Activated B cell treated with CpG ODN at 0.5 μM for 24 hours (primary cell): ENCODE measurements at places on chromosomes 16 and 17.

DNA sequence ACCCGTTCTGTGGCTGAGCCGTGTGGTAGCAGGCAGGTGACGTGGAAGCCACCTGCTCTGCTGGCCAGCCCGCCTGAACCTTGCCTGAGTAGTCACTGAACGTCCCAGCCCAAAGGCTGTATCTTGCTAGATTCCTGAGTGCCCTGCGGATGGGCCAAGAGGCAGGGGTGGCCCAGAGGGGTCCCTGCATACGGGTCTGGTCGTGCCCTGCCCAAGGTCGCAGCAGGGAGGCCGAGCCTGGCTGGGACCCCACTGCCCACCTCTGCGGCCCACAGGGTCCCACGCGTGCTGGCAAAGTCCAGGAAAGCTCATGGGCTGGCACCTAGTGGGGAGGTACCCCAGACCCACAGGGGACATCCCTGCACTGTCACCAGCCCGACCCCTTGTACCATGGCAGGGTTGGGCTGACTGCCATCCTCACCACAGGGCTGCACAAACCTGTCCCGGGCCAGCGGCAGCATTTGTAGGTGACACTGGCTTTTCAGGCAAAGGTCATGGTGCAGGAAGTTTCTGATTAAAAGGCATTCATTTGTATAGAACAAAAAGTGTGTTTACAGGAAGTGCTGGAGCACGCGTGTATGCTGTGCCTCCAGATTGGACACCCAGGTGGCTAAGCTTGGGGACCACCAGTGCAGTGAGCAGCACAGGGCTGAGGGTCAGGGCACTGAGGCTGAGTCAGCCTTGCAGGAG, 45.1 kb upstream of the ZC3H18 start:
- peaks cover 9% of the 10 kb centered on the region for H3K36me3 ChIP-seq
- DNase-seq, result no peak
- H3K27me3 ChIP-seq, result no peaks in the 10 kb centered on the region
- no peak overlapping the region for H3K27ac ChIP-seq
- peaks cover 5% of the 10 kb centered on the region for H3K4me1 ChIP-seq

DNA sequence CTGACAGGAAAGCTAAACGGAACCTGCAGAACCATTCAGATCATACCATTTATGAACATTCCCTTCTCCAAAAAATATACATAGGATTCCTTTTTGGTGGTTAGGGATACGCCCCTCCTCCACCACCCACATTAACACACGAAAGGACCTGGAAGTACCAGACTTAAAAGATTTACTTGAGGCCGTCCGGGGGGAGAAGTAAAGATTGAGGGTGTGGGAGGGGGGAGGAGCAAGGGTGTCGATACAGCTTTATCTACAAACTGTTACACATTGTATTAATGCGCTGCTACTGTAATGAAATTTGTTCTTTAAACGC, 537 bp downstream of the PALB2 start:
- peak overlapping the region; percentile 98 for H3K4me3 ChIP-seq
- peaks cover 40% of the 10 kb centered on the region for H3K36me3 ChIP-seq
- no peak for DNase-seq
- H3K27ac ChIP-seq, result peak overlapping the region; percentile 97
- peaks cover 31% of the 10 kb centered on the region for H3K4me1 ChIP-seq

- no peak overlapping the region for H3K4me3 ChIP-seq
- H3K4me1 ChIP-seq, result peaks cover 14% of the 10 kb centered on the region
- peaks cover 57% of the 10 kb centered on the region for H3K27me3 ChIP-seq
- no peak for DNase-seq
- no peaks in the 10 kb centered on the region for H3K36me3 ChIP-seq
These were observed 25.8 kb downstream of the SRCIN1 start for GRCh38 chr17:38579934-38580333.

GRCh38 chr16:46882304-46882939, 1.7 kb upstream of the GPT2 start:
- DNase-seq, result no peak
- peak overlapping the region; percentile 89 for H3K4me3 ChIP-seq
- peaks cover 2% of the 10 kb centered on the region for H3K27me3 ChIP-seq

DNA sequence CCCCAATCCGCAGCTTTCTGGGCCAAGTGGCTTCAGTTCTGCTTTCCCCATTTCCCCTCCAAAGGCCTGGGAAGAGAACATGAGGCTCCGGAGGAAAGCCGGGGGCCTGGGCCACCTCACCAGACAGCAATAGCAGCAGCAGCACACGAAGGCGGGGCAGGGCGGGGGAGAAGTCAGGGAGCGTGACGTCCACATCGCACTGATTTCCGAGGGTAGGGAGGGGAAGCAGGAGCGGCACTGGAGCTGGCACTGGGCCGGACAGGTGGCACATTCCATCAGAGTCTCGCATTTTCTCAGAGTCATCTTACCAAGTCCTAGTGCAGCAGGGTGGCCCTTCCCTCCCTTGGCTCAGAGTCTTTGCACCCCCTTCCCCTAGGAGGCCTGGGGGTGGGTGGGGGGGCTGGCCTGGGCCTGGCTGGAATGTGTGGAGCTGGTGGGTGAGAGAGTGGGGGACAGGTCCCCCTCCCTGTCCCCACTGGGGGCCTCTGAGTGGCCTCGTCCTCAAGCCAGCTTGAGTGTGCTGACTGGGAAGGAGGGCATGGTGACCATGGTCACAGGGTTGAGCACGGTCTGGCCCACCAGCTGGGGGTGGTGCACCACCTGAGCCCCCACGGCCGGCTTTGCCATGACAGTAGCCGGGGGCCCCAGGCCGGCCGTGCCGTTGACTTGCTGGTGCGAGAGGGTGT, 14.3 kb downstream of the MNT start:
- DNase-seq, result no peak
- no peak overlapping the region for H3K4me3 ChIP-seq
- no peaks in the 10 kb centered on the region for H3K27me3 ChIP-seq
- peaks cover 14% of the 10 kb centered on the region for H3K4me1 ChIP-seq

- H3K27ac ChIP-seq, result peak within 1 kb of the TSS; percentile 98
- DNase-seq, result peak; percentile 69
- peak within 1 kb of the TSS; percentile 100 for H3K4me3 ChIP-seq
- peaks cover 45% of the 10 kb centered on the region for H3K4me1 ChIP-seq
These were observed at the start of gene TMEM106A for GRCh38 chr17:43211480-43212402. Gene TMEM106A, plus strand, starts transcription at chr17:43211875. Its CDS starts 1,167 bp downstream, at chr17:43213042.

DNA sequence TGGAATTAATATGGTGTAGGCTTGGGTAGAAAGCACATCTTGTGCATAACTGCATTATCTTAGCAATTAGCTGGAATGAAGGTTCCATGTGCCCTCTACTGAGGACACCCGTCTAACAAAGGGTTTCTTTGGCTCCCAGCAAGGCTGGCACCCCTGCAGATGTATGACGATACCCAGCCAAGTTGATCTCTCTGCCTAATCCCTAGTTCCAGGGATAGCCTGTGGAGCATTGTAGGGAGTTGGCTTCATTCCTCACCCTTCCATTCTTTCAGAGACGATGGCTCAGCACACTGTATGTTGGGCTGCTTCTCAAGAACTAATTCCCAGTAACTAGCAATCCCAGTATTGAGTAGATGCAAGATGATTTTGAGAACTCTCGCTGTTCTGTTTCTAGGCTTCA, 182.5 kb downstream of the SNX29 start:
- DNase-seq, result no peak
- no peaks in the 10 kb centered on the region for H3K27me3 ChIP-seq
- H3K4me1 ChIP-seq, result peaks cover 18% of the 10 kb centered on the region
- H3K27ac ChIP-seq, result no peak overlapping the region

- H3K4me1 ChIP-seq, result no peaks in the 10 kb centered on the region
- no peak overlapping the region for H3K4me3 ChIP-seq
- H3K27ac ChIP-seq, result no peak overlapping the region
- no peak for DNase-seq
- no peaks in the 10 kb centered on the region for H3K27me3 ChIP-seq
- no peaks in the 10 kb centered on the region for H3K36me3 ChIP-seq
These were observed 27.4 kb upstream of the CACNA1H start for GRCh38 chr16:1125471-1125870.

DNA sequence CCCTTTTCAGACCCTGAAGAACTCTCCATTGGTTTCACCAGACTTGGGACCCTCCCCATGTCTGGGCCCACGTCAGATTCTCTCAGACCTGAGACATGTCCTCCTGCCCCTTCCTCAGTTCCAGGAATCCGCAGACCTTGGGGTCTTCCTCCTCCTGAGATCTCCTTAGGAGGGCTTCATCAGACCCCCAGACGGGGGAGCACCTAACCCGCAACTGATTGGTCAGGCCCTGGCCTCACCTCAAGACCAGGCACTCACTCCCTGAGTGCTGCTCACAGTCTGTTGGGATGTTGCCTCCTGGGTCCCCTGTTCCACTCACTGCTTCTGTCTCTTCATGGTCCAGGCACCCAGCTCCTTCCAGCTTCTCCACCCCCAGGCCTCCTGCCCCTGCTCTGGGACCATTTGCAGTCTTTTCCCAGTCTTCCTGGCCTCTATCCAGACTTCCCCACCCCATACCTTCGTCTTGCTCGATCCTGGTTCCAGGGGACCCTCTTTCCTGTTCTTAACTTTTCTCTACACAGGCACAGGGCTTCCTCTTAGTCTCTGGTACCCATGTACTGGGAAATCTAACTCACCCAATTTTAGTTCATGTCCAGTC, 1.2 kb downstream of the GID4 start:
- H3K4me3 ChIP-seq, result peak overlapping the region; percentile 89
- H3K36me3 ChIP-seq, result peaks cover 16% of the 10 kb centered on the region
- peaks cover 50% of the 10 kb centered on the region for H3K4me1 ChIP-seq
- no peak for DNase-seq
